ENCODE measurements at places on chromosomes 12 and 14.

DNA sequence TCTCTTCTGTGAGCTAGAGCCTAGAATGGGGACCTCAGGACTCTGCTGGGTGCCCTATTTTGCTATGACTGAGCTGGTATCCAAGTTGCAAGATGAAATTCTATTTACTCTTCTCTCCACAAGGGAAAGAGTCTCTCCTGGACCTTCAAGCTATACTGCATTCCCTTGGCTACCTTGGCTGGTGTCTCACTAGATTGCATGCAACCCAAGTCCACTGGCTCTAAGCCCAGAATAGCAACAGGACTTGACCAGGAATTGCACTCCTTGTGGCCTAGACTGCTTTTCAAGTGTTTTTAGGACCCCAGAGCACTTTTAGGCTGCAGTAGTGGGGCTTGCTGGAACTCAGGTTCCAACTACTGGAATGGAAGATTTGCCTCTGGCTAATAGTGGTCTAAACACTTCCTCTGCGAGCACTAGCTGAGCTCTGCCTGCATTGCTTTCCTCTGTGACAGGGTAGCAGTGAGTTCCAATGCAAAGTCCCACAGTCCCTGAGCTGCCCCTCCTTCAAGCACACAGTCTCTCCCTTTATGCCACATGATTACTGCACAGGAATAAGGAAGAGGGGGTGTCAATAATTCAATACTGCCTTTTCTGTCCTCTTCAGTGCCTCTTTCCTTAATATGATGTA is 1009.1 kb upstream of the FLRT2 start:
- DNase-seq = peak; percentile 6

GRCh38 chr12:26017484-26018211 is 59.2 kb downstream of the RASSF8 start:
- DNase-seq = no peak

DNA sequence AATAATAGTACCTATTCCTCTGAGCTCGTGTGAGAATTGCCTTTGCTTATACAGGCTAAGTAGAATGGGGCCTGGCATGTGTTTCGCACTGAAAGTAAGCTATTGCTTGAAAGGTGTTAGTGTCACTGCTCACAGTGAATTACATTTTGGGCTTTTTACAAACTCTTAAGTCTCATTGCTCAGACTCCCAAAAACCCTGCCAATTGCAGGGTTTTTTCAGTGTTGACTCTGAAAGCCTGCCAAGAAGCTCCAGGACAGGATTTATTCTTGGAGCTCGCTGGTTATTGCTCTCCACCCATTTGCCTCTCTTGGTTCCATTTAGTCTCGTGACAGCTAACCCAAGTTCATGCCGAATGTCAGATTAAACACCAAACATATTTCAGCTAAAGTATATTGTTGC is 39.8 kb downstream of the NOPCHAP1 start:
- peak; percentile 82 for DNase-seq

DNA sequence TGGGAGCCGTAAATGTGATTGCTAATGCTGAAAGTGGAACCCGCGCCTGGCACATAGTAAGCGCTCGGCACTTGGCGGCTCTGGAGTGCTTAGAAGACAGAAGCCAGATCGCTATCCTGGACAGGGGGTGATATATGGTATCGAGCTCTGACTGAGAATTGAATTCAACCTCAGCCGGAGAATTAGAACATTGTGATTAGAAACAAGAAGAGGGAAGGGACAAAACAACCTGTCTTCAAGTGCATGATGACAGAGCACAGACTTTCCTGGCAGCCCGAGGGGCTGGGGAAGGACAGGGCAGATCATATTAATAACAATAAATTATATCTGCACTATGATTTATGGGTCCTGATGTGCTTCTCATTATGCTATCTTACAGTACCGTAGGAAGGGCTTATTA is 66.9 kb upstream of the TBX3 start:
- DNase-seq = no peak

DNA sequence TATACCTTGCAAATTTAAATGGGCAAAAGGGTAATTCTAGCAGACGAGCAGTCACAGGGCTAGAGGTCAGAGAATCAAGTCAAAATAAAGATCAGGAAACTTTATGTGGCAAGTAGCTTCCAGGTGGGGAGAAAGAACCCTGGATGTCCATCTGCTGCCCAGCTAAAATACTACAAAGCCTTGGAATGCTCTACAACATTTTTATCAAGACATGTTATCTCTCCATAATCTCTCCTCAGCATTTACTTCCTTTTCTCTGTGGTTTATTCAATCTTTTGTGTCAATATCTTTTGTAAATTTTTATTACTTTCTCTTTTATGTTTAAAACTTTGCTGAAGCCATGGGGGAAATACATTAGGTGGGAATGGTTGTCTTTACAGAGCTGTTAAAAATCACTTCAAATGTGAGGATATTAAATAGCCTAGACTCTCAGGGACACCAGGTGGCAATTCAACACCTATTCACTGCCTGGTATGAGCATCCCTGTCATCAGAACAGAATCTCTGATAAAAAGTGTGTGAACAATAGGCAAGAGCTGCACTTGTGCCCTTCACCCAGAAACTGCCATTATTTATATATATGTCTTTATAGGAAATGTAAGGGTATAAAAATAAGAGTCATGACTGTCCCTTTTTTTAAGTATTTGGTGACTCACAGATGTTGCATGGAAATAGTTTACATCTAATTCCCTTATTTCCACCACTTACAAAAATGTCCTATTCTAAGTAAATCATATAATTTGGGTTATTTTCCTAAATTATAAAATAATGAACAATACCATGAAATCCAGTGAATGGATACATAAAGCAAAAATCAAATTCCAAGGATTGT is 152.9 kb downstream of the EPS8 start:
- DNase-seq = no peak

DNA sequence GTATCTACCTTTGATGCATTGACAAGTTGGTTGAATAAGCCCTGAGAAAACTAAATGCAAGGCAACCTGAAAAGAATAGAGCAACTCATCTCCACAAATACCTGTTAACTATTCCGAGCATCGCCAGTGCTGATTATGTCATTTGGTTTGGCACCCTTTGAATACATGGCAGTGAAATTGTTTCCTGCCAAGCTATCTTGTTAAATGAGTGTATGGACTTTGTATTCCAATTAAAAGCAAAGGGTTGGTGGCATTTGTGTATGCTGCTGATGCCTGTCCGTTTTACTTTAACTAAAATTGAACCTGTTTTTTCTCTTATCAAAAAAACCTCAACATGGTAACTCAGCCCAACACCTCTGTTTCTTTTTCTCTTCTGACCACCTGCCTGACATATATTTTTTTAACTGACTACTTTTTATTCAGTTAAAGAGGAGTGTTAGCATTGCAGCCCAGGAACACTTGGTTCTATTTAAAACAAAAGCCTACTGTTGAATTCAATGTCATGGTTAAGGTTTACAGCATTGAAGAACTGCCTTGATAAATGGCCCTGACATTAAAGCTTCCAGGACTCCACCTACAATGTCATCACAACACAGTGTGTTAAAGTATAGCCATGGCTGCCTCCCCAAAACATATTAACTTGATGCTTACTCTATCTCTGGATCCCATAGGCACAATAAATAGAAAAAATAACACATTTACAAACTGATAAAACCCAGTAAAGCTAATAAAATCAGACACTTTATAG is 838.3 kb upstream of the NOVA1 start:
- DNase-seq = no peak

- DNase-seq = no peak
Measured at GRCh38 chr12:65784289-65785015, 39.8 kb upstream of the HMGA2 start.

DNA sequence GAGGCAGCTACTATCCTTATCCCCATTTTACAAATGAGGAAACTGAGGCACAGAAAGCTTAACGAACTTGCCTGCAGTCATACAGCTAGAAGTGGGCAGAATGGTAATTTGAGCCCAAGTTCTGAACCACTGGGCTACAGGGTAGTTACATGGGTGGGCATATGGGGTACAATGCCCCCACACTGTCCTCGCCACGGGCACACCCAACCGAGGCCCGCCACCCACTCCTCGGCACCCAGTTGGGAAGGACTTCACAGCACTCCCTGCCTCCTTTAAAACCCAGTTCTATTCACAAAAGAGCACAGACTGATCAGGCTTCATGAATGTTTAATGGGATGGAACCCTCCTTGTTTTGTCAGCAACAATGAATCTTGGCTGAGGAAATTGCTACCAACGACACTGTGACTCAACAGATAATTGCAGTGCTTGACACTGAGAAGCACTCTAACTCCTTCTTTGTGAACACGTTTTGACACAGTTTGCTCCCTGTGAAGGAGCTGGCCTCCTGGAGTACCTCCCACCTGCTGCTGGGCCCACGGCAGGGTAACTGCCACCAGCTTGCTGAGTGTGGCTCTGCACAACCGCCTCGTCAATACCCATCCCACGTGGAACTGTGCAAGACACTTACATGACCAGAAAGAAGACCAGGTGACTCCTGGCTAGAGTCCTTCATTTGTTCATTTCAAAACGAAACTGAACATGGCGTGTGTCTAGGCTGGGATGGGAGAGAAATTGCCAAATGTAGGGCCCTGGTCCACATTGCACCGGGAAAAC is 63.5 kb downstream of the CLMN start:
- DNase-seq = no peak

- DNase-seq = peak; percentile 62
Measured at GRCh38 chr14:52033101-52033642, 35.7 kb downstream of the NID2 start.

DNA sequence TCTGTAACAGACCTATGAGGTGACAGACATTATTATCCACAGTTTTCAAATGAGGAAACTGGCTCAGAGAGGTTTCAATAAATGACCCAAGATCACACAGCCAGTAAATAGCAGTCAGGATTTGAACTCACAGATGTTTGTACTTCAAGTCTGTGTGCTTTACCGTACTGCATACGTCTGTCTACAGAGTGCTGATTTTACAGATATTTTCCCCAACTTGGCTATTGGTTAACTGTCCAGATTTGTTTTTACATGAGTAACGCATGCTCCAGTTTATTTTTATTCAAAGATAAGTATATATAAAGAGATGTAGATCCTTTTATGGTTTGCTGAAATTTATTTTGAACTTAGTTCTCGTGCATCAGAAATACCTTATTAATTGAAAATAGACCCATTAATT is 65.7 kb upstream of the SLC38A2 start:
- no peak for DNase-seq

DNA sequence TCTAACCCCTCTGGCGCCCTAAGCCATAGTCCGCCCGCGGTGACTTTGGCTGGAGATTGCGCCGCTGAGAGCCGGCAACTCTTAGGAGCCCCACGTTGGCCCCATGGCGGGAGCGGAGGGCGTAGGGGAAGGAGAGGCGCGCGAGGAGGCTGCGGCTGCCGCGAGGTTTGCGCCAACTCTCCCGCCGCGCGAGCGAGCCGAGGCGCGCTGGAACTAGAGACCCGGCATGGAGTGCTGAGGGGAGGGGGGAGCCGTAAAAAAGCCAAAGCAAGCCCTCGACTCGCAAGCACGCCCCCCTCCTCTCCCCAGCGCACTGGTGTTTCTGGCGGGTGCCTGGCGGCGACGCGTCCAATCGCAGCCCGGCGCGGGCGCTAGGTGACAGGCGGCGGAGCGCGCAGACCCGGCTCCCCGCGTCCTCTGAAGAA is at the start of gene SYT10:
Gene SYT10 (minus strand): TSS at position 233 of the 425 bp plus-strand sequence. CDS start 297 bp downstream, outside the sequence.
- peak; percentile 26 for DNase-seq

DNA sequence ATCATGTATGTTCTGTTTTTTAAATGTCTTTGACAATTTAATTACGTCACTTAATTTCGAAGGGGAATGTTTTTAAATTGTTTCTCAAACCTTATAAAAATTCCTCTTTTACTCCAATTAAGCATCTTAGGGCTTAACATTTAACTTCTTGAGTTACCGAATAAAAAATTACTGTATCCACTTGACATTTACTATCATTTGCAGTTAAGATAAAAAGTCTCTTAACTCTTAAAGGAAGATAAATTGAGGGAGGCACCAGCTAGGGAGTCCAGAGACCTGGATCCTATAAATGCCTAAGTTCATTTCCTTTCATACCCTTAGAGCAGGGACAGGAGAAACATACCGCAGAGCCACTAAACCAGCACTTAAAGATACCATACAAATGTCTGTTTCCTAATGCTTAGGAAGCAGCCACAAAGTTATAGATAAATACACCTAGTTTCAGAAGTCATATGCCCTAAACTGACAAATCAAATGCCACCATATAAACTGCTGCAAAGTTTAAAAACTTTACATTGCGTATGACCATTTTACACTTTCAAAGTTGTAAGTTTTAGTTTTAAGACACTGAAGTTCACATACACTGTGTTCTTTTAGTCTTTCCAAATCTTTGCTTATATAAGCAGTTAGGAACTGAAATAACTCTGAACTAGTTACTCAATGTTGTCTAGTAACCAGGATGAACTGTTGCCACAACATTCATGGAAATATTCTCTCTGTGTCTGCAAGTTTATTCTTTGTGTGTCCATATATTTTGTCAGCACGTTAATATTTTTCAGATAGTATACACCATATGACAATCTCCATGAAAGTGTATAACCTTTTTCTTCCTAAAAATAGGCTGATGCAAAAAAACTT is 71.2 kb downstream of the GALNT4 start:
- peak; percentile 75 for DNase-seq

- no peak for DNase-seq
Measured at GRCh38 chr12:104703372-104703771, 246.6 kb downstream of the CHST11 start.
